NCI-H1417 (cell line): ENCODE measurements at places on chromosomes 2 and 18.

DNA sequence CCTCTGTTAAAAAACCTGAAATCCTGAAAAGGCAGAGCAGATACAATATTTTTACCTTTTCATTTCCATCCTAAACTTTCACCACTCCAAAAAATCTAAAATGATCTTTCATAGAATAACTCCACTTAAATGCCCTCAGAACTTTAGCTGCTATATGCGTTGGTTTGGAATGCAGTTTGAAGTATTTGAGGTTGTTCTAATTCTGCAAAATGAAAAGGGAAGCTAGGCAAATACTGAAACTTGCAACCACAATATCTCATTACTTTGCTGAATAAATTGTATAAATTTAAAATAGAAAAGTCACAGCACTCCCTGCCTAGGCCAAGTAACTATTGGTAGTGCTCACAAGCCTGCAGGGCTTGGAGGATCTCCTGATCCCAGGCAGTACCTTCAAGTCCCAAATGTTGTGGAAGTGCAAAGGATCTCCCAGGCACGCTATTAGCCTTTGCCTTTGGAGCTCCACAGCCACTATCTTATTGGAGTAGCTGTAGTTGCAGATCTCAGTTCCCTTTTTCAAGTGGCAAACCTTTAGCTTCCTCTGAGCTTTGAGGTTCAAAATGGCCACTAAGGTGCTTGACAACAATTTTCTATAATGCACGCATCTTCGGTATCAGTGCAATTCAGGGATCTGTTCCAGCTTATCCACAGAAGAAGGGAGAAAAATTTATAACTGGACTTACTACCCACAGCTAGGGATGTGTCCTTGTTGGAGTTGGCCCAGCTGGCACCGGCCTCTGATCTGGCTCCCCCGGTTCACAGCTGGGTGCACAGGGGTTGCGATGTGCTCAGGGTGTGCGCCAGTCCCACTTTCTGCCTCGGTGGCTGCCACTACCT lies 43.4 kb upstream of the ANKRD62 start:
- DNase-seq = no peak

DNA sequence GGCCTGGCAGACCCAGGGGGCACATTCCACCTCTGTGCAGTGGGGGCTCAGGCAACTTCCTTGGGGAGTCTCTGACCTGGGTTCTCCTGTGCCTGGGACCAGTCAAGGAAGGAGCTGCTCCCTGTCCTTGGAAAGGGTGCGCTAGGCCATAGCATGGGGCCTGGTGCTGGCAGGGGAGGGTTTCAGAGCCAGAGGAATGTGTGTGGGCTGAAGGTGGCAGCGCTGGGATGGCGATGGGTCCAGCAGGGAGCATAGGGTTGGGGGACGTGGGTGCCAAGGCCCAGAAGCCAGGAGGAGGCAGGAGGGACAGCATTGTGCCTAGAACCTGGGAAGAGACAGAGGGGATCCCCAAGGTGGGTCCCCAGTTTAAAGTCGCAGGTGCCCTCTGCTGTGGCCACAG lies 66.3 kb upstream of the TUBA3E start:
- no peak for DNase-seq

DNA sequence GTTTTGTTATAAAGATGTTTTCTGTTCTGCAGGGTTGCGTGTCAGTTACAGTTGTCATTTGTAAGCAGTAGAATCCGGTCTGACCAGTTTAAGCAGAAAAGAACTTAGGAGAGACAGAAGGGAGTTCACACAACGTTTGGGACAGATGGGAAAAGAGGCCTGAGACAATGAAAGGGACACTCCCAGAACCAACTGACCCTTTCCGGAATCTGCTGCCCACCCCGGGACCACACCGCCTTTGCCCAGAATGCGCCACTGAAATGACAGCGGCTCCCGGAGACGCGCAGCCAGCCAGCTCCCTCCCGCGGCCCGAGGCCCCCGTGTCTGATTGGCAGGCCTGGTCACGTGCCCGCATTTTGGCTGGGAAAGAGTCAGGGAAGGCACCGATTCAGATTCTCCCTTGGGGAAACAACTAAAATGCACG lies 244.6 kb downstream of the BCL2 start:
- DNase-seq = peak; percentile 60

DNA sequence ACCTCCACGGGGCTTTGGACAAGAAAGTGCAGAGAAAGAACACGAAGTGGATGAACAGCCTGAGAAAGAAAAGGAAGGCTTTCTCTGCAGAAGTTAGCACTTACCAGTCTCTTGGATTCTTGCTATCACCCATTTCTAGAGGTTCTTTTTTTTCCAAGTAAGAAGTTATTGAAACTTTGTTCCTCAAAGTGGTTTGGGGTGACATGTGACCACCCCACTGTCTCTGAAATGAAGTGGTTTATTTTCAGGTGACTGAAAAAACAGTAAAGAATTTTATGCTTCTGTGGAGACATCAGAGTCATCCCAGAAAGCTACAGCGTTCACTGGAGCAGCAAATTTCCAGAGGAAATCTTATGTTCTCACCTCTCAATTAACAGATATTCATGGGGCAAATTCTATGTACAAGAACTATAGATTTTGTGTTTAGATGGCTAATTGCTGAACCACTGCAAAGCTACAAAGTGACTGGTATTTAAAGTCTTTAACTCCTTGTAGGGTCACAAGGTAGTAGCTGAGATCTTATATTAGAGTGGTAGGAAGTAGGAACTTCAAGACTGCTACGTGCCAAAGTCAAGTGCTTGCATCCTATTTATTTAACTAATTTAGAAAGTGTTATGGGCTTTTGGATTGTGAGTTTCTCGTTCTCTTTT lies 267.5 kb downstream of the TGIF1 start:
- DNase-seq = peak; percentile 31

GRCh38 chr2:23092831-23093230 lies 292.1 kb upstream of the KLHL29 start:
- DNase-seq = no peak

DNA sequence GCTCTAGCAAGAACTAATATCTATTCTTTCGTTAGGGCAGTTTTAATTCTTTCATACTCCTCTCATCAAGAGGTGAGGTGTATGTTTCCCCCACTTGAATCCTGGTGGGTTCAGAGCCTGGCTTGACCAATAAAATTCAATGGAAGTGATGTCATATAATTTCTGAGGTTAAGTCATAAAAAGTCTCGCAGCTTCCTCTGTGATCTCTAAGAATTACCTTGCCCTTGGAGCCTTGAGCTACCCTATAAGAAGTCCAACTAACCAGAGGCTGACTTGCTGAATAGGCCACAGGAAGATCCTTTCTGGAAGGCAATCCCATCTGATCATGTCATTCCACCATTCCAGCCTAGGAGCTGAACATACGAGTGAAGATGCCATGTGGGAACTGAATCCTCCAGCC lies 26.1 kb upstream of the INO80D start:
- no peak for DNase-seq

- DNase-seq = no peak
Observed at GRCh38 chr18:28837100-28837499, 660.2 kb upstream of the CDH2 start.

GRCh38 chr2:37098416-37099118 lies 14.2 kb downstream of the GPATCH11 start:
- no peak for DNase-seq

DNA sequence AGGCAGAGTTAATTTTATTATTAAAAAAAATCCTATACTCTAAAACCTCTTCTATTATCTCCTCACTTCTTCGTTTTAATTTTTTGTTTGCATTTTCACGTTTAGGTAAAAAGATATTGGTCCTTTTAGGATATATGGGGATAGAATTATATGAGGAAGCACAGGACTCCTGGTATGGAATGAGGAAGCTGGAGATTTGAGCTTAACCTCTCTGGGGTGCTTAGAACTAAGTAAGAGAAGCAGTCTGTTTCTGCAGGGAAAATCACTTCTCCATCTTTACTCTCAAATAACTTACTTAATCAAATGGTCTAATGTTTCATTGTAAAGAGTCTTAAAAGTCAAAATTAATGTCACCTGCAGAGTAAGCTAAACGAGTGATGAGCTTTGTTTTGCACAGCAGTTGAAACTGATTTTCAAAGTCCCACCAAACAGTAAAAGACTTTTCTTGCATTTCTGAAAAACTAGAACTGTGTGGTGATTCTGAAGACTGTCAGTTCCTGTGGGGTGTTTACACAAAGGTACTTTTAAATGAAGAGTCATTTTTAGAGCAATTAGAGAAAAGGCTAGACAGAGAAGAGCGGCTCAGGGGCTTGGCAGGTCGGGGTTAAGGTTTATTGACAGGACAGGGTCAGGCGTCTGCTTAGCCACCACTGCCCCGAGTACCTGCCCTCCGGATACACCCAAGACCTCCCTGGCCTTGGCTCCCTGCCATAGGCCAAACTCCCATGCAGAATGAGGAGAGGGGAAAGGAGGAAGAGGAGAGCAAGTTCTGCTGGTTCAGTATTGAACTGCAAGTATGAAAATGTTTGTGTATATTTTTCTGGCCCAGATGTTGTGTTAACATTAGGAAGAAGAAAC lies 21.6 kb downstream of the METAP1D start:
- no peak for DNase-seq
